Right forelimb (tissue), 1 donor: ENCODE measurements at places on chromosomes 5 and 9.
A peak's percentile ranks its signal among the peaks of the same experiment; 100 is the strongest.

- DNase-seq: no peak
Measured at GRCh38 chr9:131419716-131420115, 25.8 kb downstream of the PRRC2B start.

DNA sequence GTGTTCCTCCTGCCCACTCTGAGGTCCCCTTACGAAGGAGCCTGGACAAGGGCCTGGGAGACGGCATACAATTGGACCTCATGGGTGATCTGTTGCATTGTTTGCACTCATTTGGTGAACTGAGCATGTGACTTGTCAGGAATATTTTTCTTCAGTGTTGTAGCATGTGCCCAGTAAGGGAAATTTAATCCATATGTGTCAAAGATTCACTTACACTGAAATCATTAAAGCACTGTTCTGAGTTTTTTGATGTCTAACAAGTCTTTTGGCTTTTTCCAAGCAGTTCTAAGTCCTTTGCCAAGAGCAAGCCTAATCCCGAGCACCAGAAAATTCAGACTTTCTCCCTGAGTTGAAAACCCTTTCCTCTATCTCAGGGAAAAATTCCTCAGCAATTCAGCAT is 61.6 kb upstream of the RPS23 start:
- DNase-seq: no peak

GRCh38 chr9:114347675-114348074 is 18.0 kb downstream of the ORM2 start:
- no peak for DNase-seq

GRCh38 chr5:90169078-90169477 is 240.5 kb downstream of the CETN3 start:
- DNase-seq: no peak

DNA sequence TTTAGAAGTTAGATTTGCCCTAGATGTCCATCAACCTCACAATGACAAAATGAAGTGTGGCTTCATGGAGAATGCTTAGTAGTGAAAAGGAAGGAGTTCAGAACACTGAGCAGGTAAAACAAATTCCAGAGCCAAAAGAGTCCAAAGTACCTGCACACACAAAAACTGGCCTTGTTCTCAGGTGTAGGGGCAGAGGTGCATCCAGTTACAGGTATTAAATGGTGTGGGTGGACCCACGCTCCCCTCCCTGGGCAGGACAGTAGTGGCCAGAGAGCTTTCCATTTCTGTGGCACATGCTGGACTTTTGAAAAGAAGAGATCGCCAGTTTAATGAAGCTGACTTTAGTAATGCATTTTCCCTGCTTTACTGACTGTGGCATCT is 47.2 kb downstream of the SECISBP2 start:
- no peak for DNase-seq

- DNase-seq: peak; percentile 58
Measured at GRCh38 chr5:63963080-63963735, 963 bp upstream of the HTR1A start.

DNA sequence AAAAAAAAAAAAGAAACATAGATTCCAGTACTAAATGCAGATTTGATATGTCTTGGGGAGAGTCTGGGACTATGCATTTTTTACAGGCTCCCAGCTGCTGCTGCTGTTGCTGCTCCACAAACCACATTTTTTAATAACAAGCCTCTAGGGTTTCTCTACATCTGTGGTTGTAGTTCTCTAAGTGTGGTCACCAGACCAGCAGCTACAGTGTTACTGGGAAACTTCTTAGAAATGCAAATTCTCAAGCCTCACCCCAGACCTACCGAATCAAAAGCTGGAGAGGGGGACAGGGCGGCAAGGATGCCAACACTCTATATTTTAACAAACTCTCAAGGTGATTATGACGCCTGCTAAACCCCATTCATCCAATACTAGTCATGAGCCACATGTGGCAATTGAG is 293.4 kb upstream of the PTGER4 start:
- no peak for DNase-seq

DNA sequence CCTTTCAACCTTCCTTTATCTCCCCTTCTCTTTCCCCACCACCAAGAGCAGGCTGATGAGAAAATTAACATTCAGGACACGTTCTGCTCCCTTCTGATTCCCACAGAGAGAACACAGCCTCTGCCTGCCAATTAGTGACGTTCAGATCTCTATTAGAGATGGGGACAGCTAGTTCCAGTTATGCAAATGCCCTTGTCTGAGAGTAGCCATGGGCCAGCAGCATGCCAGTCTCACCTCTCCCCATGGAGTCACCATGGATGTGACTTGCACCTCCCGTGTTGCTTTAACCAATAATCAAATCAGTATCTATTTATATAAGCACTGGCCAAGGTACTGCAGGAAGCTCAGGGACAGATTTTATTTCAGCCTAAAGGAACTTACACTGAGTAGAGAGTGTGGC is 61.3 kb downstream of the KCNIP1 start:
- DNase-seq: peak; percentile 11

- no peak for DNase-seq
Measured at GRCh38 chr5:119291877-119292276, 63.9 kb upstream of the TNFAIP8 start.

GRCh38 chr9:137705443-137705863 is 86.6 kb downstream of the EHMT1 start:
- no peak for DNase-seq
